Activated T-cell treated with anti-CD3 and anti-CD28 coated beads for 24 hours (primary cell): ENCODE measurements at places on chromosomes 6 and 20.

DNA sequence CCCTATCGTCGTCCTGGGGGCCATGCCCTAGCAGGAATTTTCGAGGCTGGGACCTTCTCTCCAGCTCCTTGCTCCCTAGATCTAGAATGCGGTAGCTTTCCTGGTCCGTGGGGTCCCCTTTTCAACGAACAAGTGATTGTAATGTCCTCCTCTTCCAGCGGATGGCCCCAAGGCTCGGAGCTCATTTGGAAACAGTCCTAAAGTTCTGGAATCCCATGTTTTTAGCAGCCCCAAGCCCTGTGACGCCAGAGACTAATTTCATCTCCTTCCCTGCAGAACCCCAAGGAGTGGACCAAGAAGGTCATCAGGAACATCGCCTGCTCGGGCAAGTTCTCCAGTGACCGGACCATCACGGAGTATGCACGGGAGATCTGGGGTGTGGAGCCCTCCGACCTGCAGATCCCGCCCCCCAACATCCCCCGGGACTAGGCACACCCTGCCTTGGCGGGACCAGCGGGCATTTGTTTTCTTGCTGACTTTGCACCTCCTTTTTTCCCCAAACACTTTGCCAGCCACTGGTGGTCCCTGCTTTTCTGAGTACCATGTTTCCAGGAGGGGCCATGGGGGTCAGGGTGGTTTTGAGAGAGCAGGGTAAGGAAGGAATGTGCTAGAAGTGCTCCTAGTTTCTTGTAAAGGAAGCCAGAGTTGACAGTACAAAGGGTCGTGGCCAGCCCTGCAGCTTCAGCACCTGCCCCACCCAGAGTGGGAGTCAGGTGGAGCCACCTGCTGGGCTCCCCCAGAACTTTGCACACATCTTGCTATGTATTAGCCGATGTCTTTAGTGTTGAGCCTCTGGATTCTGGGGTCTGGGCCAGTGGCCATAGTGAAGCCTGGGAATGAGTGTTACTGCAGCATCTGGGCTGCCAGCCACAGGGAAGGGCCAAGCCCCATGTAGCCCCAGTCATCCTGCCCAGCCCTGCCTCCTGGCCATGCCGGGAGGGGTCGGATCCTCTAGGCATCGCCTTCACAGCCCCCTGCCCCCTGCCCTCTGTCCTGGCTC is 48.5 kb downstream of the PYGB start:
- no peak for DNase-seq

DNA sequence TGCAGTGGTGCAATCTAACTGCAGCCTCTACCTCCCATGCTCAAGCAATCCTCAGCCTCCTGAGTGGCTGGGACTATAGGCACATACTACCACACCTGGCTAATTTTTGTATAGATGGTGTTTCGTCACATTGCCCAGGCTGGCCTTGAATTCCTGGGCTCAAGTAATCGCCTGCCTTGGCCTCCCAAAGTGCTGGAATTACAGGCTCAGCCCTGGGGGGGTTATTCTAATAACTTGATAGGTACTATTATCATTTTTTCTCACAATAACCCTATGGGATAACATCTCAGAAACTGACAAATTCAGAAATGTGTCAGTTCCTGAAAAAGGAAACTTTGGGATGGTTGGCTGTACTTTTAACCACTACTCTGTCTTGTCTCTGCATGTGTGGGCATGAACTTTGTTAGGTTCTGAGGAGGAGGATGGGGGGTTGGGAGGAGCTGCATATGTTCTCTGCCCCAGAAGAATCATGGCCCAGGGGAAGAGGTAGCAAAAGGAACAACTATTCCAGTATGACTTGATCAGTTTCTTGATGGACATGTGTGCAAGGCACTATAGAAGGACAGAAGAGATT is 169.9 kb downstream of the CARMIL1 start:
- DNase-seq = no peak

DNA sequence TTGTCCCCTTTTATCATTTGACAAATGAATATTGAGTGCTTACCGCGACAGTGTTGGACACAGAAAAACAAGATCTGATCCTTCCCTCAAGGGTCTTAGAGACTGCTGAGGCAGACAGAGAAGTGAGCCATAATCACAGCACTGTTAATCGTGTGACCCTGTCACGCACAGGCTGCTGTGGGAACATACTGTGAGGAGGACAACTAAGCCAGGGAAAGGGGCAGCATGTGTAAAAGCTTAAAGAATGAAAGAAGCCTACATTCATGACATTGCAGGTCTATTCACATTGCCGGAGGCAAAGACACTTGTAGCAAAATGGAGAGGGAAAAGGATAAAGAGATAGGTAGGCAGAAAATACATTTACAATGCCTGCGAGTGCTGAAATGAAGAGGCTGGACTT is 32.7 kb downstream of the TRDN start:
- DNase-seq = no peak

DNA sequence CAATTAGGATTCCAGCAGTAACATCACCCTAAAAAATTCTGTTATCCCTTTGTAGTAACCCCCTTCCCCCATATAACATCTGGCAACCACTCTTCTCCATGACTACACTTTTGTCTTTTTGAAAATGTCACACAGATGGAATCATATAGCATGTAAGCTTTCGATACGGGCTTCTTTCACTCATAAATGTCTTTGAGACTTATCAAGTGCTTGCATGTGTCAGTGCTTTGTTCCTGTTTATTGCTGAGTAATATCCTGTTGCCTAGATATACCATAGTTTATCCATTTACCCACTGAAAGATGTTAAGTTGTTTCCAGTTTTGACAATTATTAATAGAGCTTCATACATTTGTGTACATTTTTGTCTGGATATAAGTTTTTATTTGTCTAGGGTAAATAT is 10.4 kb upstream of the SNPH start:
- DNase-seq = no peak

GRCh38 chr6:125258651-125259353 is 43.0 kb downstream of the HDDC2 start:
- no peak for DNase-seq

GRCh38 chr6:30424549-30424948 is 64.8 kb upstream of the HLA-E start:
- DNase-seq = no peak

DNA sequence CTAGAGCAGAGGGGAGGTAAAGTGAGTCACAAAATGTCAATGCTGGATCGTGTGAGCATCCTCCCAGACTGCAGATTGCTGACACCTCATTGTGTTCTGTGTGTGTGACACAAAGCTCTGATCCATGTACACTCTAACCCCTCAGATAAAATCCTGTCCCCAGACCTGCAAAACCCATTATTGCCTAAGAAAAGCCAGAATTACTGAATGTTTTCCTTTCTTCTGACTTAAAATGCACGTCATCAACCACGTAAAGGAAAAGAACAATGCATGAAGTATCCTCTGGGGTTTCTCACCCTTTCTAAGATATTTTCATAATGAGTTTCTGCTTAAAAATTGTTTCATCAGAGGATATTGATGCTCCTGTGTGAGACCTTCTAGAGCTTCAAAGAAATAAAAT is 218.0 kb upstream of the PREP start:
- DNase-seq = no peak

DNA sequence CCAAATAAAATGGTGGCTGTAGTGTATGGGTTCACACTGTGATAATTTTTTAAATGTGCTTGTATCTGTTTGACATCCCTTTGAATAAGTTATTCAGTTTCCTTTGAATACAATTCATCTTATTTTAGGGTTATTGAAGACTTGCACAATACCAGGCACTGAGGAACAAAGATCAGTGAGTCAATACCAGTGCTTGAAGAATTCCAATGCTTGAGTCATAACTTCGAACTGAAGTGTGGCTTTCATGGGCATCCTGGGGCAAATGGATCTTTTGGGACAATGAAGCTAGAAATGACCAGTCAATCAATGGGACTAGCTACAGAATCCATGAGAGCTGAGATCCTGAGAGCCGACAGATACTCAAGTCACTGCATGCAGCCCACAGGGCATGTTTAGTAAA is 349.9 kb upstream of the FLRT3 start:
- no peak for DNase-seq

- DNase-seq = no peak
These were observed 74.5 kb downstream of the JPH2 start for GRCh38 chr20:44112456-44112855.

DNA sequence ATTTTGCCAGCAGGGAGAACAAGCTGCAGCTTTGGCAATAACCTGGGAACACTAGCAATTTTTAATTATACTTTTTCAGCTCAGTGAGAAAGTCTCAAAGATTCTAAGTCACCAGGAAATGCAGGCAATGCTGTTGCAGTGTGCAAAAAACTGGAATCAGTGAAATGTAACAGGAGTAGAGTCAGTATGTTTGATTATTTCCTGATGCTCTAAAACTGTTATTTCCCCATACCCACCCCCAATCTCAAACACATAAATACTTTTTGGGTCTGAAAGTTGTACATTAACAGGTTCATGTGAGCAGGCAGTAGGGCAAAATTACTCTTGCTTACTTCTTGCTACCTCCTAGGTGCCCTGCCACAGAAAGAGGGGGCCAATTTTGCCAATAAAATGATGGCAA is 65.4 kb upstream of the BEND6 start:
- no peak for DNase-seq

GRCh38 chr20:21396599-21397340 is 556 bp downstream of the NKX2-4 start:
- no peak for DNase-seq

DNA sequence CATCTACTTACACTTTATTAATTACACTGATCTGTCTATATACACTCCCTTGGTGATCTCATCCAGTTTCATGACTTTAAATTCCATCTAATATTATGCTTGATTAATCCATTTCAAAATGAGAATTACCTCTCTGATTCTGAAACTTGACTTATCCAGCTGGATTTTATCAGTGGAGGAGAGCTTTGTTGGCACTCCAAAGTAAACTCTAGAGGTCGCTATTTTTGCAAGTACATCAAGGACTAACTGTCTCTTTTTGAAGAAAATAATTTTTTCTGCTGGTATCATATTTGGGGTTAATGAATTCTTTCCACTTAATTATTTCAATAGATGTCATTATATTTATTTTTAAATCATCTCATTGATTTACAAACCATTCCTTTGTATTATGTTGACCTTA is 630.3 kb upstream of the MAN1A1 start:
- no peak for DNase-seq

GRCh38 chr6:137677709-137678108 is 183.5 kb upstream of the OLIG3 start:
- DNase-seq = no peak

- DNase-seq = no peak
These were observed 11.5 kb downstream of the IL22RA2 start for GRCh38 chr6:137161949-137162348.

DNA sequence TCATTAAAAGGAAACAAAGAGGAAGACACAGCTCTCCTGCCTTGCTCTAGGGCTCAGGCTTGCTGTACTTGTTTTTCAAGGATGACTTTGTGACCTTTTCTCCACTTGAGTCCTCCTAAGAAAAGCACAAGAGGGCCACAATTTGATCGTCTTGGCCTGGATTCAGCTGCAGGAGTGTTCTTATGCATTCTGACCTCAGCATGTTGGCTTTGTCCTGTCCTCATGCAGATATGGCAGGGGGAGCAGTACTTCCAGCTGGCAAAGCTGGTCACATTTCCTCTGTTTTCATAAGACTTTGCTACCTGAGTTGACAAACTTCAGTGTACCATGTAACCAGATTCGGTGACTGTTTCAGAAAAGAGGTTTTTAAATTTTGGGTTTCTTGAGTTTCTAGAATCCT is 30.8 kb downstream of the KDM1B start:
- no peak for DNase-seq

- no peak for DNase-seq
These were observed 338.2 kb upstream of the PREP start for GRCh38 chr6:105740946-105741645.

- DNase-seq = no peak
These were observed 39.6 kb downstream of the SLX4IP start for GRCh38 chr20:10474606-10475184.

- no peak for DNase-seq
These were observed 9.7 kb upstream of the CLDN20 start for GRCh38 chr6:155254139-155254538.

GRCh38 chr6:154993710-154994109 is 1.4 kb upstream of the TIAM2 start:
- DNase-seq = no peak

GRCh38 chr6:14742171-14742570 is 503.7 kb upstream of the JARID2 start:
- DNase-seq = no peak

GRCh38 chr6:36688063-36688738 is 9.4 kb upstream of the RAB44 start:
- DNase-seq = no peak

DNA sequence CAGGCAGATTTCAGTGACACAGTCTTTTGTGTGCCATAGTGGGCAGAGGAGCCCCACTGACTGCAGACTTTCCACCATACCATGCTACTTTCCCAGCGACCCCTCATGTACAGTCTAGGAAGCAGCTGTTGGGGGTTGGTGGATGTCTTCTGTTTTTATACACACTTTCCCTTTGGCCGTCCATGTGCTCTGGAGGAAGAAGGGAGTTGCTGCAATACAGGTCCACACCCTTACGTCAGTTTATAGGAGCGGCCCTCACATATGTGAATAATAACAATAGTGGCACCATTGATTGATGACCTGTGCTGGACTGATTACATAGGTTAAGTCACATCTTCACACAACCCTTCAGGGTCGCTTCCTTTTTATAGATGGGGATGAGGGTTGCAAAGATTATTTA is 17.5 kb upstream of the CCN2 start:
- DNase-seq = no peak

GRCh38 chr6:20577173-20577688 is 43.0 kb downstream of the CDKAL1 start:
- no peak for DNase-seq

DNA sequence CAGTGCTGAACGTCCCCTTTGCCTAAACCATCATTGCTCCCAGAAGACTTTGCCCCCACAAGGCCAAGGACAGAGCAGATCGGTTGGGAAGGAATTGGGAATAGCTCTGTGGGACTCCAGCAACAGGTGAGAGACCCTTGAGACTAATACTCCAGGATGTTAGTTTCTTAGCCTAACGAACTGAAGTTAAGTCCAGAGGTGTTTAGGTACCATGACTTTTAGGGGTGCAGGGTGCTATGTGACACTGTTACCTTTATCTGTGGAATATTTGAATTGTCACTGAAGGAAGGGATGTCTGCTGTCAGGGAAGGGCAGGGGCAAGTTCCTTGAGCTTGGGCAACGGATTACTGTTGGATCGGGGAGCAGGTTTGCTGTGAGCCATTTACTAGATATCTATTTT is 1.9 kb downstream of the BLCAP start:
- no peak for DNase-seq
